ENCODE measurements at places on chromosomes 16 and 17.

GRCh38 chr16:2022723-2023091, 3.1 kb downstream of the NPW start:
- DNase-seq: no peak

GRCh38 chr17:17661834-17662385, 19.3 kb upstream of the RAI1 start:
- no peak for DNase-seq

DNA sequence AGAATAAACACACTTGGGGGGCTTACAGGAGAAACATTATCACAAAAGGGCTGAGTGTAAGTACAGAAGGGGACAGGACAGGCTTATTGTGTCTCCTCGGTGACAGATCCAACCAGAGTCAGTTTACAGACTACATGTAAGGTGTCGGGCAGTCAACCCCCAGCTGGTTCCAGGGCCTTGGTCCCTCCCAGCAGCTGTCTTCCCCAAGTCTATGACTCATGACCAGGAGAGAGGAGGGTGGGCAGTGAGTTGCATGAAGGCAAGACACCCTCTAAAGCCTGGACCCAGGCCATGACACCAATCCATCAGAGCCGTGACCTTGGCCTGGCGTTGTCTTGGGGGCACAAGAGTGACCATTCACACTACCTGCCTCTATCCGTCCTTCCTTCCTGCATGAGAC, 276.2 kb upstream of the CCL2 start:
- DNase-seq: no peak

DNA sequence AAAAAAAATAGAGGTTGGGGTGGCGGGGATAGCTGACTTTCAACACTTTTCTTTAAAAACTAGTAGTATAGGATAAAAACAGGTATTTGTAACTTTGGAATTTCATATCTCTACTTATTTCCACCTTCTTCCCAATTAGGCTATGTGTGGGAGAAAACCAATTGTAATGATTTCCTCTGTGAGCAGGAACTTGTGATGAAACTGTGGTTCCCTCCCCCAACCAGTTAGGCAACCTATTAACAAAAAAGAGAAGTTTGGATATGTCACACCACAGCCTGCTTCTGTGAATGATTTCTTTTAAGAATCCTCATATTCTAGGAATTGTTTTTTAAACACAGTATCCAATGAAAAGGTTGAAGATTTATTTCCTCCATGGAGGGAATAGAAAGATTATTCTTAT, 1.9 kb downstream of the IGSF6 start:
- no peak for DNase-seq

- no peak for DNase-seq
Observed at GRCh38 chr16:88430524-88431446, 22.3 kb upstream of the ZFPM1 start.

Measured in nucleus accumbens (tissue), 56 donors.